A549 treated with ZK216348 at 1 μM for 4 hours (cell line): ENCODE measurements at places on chromosomes 3 and 15. TPM values are rescaled to one million over a fixed set of nuclear protein-coding genes. Genes with fewer than 3 reads are reported as not detected.

Gene CAMKV
- 0.26 to 0.77 TPM (median 0.45 TPM) in 5 replicates for total RNA-seq

Gene MELTF
- total RNA-seq, result 33.5 to 75.3 TPM (median 61.7 TPM) in 5 replicates

Gene AADACL2
- not detected in 5 replicates for total RNA-seq

Gene SYNM
- 32.8 to 41.3 TPM (median 38.0 TPM) in 5 replicates for total RNA-seq

Gene RPP25
- 20.2 to 29.5 TPM (median 28.6 TPM) in 5 replicates for total RNA-seq

Gene MCF2L2
- total RNA-seq, result 0.14 to 0.83 TPM (median 0.26 TPM) in 5 replicates

Gene ACTRT3
- 2.9 to 3.6 TPM (median 3.4 TPM) in 5 replicates for total RNA-seq

Gene PIERCE2
- 1.9 to 5.6 TPM (median 3.7 TPM) in 5 replicates for total RNA-seq

Gene KCNMB3
- 0.89 to 2.2 TPM (median 1.5 TPM) in 5 replicates for total RNA-seq

Gene PLS1
- total RNA-seq, result 9.1 to 15.7 TPM (median 12.2 TPM) in 5 replicates

Gene SNTN
- total RNA-seq, result not detected in 5 replicates
